Right hindlimb (tissue), 1 donor: ENCODE measurements at places on chromosomes 2 and 18.
A peak's percentile ranks its signal among the peaks of the same experiment; 100 is the strongest.

- DNase-seq: peak; percentile 98
Measured at GRCh38 chr2:135530313-135531230, at the start of gene ZRANB3. Gene ZRANB3 (minus strand): TSS chr2:135531218.

GRCh38 chr2:205733648-205734047, 51.3 kb downstream of the NRP2 start:
- DNase-seq: no peak

DNA sequence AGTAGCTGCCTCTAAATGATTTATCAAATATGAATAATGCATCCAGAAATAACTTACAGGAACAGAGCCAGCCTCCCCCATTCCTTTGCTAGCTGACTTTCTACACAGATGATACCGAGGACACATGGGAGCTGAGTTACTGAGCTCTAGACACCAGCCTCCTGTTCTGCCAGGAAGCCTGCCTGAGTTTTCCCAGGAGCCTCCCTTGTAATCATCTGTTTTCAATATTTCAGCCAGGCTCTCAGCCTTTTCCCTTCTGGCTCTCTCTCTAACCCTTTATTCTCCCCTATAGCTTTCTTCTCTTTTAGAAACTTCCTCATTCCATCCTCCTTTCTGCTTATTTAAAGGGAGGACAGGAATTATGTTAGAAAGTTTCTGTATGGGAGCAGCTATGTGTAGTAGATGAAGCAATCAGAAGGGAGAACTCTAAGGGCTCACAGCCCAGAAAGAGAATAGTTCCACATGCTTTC, 911.6 kb downstream of the TDRD15 start:
- peak; percentile 78 for DNase-seq

GRCh38 chr2:150441784-150442183, 45.7 kb downstream of the RND3 start:
- DNase-seq: peak; percentile 45

DNA sequence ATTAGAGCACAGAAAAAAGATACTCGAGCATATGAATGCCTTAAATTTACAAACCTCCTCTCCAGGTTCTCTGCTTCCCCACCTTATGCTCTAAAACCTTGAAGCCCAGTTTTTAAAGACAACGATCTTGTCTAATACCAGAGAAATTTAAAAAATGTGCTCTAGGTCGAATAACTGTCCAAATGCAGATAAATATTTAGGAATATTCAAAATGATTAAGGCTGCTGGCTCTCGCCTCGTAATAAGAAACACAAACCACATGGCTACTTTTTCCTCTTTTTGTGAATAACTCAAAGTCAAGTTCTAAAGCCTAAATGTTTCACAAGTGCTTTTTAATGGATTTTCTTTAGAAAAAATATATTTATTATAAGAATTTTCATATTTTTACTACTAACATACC, 101.3 kb downstream of the SATB2 start:
- no peak for DNase-seq

DNA sequence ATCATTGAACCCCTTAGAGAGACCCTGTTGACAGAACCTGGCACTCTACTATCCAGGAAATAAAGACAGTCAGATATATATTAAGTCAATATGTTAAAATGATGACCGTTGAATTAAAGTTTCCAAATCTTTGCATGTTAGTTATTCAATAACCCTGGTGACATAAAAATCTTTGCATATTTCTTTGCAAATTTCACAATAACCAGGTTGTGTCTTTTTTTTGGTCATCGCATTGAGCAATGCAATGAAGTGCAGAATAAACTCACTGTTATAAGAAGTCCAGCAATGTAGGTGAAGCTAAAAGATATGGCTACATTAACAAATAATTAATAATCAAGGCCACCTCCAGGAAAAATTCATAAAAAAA, 596.9 kb downstream of the NYAP2 start:
- DNase-seq: no peak

DNA sequence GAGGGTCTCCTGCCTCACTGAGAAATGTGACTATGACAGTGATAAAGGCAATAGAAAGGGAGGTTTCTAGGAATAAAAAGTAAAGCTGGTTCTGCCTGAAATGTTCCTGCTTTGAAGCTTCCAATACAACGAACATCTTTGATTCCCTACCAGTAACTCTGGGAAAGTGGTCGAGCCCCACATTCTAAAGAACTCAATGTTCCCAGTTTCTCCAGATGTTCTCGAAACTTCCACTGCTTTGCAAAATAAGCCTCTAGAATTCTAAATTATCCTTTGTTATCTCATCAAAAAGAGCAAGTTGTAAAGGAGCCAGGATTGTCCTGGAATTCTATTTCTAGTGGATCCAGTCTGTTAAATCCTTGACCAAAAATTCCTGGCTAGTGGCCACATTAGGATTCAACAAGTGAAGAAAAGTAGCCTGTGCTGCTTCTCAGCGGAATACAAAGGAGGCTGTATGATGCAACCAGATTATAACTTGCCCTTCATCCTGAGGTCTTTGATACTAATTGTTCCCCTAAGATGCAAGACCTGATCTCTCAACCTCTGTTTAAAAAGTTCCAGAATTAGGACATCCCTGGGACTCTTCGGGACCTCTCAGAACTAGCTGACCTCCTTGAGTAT, 8.4 kb downstream of the SCN7A start:
- no peak for DNase-seq

- no peak for DNase-seq
Measured at GRCh38 chr2:10012963-10013461, 30.3 kb upstream of the KLF11 start.

DNA sequence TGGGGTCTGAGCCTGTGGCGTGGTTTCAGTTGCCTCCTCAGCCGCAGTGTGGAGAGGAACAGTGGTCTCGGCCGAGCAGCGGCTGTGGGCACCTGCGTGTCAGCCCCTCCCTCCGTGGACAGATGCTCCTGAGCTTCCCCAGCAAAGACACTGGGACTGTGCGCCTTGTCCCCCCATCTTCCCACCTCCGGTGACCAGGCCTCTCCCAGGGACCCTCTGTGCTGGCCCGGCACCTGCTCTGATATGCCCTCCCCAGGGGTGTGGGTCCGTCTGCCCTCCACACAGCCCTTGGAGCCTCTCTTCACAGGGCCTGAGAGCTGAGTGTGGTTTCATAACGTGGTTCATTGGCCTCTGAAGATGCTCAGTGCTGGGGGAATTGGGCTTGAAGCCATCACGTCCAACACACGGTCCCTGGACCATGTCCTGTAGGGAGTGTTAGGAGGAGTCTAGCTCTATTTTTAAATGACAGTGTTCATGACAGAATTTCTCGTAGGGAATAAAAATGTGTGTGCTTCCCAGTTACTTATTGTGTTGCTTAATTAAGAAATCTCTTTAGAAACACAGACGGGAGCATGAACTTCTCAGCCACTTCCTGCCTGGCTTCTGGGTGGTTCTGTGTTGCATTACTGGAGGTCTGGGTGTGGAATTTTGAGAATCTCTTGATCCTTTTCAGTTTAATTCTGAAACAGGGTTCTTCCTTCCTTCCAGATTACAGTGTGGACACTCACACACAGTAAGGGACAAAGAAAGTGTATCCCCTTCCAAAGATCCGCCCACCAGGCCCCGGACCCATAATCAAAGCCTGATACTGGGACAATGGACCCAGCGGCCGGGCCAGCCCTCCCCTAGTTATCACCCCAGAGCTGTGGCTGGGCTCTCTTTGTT, 110.7 kb downstream of the NFATC1 start:
- DNase-seq: peak; percentile 36
